Activated T-helper 1 cell treated with Interleukin-2 at 50 U/mL for 16 hours (primary cell): ENCODE measurements at places on chromosomes 4 and X.

DNA sequence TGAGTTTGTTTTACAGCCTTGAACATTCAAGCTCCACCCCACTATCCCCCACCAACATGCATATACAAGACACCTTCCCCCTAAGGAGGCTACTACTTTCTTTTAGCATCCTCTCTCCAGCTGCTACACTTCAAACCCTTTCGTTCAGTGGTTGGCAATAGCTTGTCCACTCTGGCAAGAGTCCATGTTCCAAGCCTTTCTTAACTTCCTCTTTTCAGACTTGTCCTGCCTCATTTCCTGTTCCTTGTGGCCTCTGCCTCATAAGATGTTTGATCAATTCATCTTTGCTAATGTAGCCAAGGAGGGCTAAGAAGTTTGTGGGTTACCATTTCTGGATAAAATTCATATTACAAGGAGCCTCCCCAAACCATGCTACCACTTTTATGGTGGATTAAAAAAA lies 20.8 kb upstream of the ZCCHC12 start:
- DNase-seq, result no peak

DNA sequence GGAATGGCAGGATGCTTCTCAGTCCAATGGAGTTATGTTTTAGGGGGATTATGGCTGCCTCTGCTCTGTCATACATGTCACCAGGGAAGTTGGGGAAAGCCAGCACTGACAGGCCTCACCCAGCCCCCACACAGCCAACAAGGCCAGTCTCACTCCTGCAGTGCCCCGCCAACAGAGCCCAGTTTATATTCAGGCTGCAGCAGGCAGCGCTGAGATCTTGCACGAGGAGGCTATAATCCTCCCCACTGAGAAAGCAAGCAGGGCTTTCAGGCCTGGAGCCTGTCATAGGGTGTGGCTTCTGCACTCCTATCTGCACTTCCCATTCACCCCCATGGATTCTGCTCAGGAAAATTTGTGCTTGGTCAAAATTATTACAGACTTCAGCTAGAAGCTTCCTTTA lies 25.1 kb downstream of the ADAD1 start:
- DNase-seq, result no peak

DNA sequence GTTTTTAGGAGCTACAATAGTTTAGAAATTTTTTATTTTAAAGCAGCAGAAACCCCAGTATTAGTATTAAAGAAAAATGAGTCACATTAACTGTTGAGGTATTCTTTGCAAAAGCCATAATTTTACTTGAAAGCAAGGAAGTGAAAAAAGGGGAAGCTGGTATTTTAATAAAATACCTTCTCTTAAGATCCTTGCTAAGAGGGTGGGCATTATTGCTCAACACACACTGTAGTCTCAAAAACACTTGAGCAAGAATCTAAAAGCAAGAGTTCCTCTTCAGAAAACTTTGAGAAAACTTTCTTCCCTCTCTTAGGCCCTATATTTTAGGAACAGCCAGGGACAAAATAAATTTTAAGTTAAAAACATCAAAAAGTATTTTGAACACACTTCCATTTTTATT lies 259.4 kb upstream of the DIAPH2 start:
- DNase-seq, result no peak

DNA sequence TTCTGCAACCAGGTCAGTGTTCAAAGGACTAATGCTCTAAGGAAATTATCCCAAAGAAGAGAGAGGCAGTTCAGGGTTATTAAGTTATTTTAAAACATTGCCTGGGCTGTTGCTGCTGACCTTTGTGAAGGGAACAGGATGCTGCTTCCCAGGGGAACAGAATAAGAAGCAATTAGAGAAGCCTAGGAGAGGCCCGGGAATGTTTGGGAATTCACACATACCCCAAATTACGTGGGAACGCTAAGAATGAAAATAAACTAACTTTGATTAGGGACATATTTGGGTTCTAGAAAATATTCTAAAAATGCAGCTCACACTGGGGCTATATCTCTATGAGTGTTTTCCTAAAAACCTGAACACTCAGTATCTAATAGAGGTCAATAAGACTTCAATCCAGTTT lies 243.1 kb upstream of the FTHL17 start:
- DNase-seq, result no peak

DNA sequence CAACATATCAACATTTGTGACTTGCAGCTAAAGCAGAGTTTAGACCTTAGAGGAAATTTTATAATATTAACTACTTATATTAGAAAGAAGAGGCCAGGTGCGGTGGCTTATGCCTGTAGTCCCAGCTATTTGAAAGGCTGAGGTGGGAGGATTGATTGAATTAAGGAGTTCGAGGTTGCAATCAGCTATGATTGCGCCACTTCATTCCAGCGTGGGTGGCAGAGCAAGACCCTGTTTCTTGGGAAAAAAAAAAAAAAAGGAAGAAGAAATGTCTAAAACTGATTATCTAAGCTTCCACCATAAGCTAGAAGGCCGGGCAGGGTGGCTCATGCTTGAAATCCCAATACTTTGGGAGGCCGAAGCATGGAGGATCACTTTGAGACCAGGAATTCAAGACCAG lies 42.0 kb upstream of the USP9X start:
- DNase-seq, result no peak

DNA sequence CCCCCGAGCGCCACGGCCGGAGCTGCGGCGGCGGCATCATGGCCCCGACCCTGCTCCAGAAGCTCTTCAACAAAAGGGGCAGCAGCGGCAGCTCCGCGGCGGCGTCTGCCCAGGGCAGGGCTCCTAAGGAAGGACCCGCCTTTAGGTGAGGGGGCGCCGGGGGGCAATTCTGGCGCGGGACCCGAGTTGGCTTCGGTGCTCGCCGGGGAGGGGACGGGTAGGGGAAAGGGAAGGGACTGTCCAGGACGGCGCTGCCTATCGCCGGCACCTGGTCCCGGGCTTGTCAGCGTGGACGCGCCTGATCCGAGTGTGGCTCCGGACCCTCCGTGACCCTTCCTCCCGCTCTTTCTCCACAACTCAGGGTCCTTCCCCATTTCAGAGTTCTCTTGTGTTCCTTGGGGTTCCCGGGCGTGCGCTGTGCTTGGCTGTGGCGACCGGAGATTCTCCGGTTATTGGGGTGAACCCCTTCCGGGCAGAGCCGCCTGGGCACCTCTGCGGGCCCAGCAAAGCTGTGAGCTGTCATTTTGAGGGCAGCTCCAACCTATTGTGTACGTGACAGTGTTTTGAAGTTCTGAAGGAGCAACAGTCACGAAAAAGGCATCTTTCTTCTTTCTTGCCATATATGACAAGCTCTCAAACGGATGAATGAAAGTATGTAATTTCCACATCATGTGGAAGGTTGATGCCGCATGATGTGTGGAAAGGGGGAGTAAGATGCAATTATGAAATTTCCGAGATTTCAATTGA lies 522 bp downstream of the FNIP2 start:
- DNase-seq, result peak; percentile 28

- DNase-seq, result no peak
Observed at GRCh38 chr4:78337244-78338020, 214.1 kb upstream of the ANXA3 start.

GRCh38 chrX:1486177-1486576 lies 33.5 kb upstream of the ASMTL start:
- DNase-seq, result no peak

DNA sequence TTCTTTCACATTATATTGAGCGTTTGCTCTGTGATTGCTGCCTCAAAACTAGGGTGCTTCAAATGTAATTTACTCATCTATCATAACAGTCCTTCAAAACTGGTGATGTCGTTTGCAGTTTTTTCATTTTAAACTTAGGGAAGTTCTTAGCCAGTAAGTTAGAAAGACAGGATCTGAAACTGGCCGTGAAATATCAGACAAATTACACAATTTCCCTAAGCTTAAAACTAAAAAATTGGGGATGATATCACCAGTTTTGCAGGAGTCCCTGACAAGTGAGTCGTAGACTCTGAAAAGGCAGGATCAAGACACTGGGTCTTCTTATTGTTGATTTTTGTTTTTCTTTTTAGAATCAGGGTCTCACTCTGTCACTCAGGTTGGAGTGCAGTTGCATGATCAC lies 44.8 kb downstream of the MOB1B start:
- DNase-seq, result no peak

DNA sequence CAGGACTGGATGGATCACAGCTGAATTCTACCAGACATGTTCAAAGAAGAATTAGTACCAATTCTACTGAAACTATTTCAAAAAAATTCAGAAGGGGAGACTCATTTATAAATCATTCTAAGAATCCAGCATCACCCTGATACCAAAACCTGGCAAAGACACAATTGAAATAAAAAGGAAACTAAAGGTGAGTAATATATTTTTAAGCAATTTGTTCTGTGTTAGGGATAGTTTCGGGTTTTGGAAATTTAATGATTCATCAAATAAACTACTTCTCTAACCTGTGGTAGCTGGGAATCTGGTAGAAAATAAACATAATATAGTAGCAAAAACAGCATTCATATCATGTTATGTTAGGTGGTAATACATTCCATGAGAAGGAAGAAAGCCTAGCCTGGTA lies 662.2 kb upstream of the BOD1L1 start:
- no peak for DNase-seq

GRCh38 chr4:98473046-98473445 lies 185.4 kb downstream of the TSPAN5 start:
- no peak for DNase-seq

DNA sequence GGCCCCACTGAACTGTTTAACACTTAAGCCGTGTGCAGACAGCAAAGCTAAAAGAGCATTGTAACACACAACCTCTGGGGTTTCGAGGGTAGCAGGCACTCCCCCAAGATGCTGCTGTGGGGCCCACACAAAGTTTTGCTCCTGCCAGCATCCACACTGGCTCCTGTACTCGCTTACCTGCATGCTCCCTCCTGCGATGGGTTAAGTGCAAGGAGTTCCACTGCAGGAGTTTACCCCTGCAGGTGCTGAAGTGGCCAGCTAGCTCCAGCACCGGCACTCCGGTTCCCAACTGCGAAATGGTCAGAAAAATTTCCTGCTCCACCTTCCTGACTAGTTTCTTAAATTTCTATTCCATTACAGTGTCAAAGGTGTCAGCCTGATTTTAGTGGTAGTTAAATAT lies 443.5 kb downstream of the PCDH10 start:
- no peak for DNase-seq

DNA sequence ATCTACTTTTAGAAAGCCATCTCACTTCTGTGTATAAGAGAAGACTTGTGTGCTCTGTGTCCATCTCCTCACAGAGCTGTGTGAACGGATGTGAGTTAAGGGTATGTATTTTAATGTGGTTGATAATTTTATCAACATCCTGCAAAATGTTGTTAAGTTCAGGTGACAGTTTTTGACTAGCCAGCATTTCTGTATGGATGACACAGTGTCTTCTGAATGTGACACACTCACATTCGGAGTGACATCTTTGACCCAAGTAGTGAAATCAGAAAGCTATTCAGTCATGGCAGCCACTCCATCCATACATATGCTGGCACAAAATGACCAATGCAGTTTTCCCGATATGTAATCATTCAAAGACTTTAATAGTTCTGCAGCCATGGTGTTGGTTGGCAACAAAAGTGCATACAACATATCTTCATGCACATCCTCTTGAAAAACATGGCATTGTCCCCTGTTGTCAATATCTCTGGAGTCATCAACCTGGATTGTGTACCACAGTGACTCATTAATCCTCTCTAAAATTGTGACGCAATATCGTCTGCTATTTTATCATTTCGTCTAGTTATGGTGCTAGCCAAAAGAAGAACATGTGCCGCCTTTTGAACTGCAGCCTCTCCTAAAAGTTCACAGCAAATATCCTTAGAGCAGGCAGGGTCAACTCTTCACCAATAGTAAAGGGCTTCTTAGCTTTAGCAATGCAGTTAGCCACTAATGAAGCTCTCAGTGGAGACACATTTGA lies 6.8 kb upstream of the FGF2 start:
- DNase-seq, result no peak

DNA sequence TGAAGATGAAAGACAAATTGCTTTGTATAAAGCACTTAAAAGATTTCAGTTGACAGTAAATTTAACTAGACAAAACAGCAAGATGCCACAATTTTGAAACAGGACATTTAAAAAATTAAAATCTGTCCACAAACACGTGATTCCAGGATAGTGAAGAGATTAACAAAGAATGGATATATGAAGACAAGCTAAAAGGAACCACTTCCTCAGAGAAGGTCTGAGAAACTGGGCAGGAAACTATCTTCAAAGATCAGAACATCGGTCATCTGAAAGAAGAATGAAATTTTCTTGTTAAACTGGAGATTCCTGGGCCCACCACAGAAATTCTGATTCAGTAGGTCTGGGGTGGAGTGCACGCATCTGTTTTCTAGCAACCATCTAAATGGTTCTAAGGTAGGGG lies 1.4 kb downstream of the RWDD4 start:
- DNase-seq, result no peak
